ENCODE measurements at places on chromosomes 12 and 14.

DNA sequence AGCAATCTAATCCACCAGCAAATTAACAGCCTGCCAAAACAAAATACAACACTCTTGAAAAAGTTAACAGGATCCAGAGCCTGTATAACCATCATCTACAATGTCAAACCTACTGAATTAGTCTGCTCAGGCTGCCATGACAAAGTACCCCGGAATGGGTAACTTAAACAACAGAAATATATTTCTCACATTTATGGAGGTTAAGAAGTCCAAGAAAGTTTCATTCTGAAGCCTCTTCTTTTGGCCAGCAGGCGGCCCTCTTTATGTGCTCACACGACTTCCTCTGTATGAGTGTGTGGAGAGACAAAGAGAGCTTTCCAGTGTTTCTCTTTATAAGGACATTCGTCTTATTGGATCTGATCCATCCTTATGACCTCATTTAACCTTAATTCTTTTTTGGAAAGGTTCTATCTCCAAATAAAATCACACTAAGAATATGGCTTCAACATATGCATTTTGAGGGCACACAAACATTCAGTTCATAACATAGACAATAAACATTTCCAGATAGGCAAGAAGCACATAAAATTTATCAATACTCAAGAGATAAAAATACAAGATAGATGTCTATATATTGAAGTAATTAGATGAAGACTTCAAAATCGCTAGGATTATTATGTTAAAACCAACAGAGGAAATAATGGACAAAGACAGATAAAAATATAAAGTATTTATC, 5.9 kb upstream of the RERG start:
- peak; percentile 56 for DNase-seq

- DNase-seq = no peak
Observed at GRCh38 chr12:105487963-105488362, 157.5 kb downstream of the C12orf75 start.

DNA sequence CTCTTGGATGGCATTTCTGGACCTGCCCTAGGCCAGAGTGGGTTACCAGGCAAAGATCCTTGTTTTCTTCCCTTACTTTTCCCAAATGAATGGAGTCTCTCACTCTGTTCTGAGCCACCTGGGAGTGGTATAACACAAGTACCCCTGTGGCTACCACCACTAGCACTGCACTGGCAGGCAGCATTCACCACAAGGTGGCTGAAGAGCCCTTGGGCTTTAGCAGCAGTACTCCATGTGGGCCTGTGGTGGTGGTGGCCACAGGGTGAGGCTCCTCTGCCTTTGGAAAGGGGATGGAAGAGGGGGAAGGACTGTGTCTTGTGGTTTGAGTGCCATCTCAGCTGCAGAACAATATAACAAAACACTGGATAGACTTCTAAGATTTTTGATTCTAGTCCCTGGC, 38.1 kb upstream of the LMNTD1 start:
- DNase-seq = no peak

GRCh38 chr14:104446611-104447010, 133.0 kb upstream of the C14orf180 start:
- DNase-seq = no peak

- DNase-seq = no peak
Observed at GRCh38 chr12:461425-461824, 1.7 kb downstream of the B4GALNT3 start.

- DNase-seq = peak; percentile 33
Observed at GRCh38 chr12:27577688-27578087, 53.7 kb downstream of the PPFIBP1 start.

GRCh38 chr12:29346769-29347421, 34.1 kb downstream of the ERGIC2 start:
- no peak for DNase-seq

GRCh38 chr12:98698603-98699463, 53.7 kb downstream of the APAF1 start:
- DNase-seq = peak; percentile 48

- no peak for DNase-seq
Observed at GRCh38 chr12:17016116-17016864, 410.3 kb upstream of the LMO3 start.

DNA sequence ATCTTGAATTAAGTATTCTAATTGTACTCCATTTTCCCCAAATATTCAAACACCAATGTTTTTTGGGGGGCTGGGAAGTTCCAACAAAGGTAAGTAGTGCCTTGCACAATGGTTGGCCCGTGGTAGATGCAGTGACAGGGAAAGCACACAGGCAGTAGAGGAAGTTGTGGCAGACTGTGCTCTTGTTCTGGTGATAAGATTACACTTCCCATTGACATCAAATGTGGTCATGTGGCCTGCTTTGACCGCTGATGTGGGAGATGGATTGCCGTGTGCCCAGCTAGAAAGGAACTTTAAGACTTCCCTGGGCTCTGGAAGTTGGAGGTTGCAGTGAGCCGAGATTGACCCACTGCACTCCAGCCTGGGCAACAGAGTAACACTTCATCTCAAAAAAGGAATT, 223.8 kb downstream of the VRK1 start:
- no peak for DNase-seq

GRCh38 chr12:62736596-62736995, 198.4 kb downstream of the PPM1H start:
- no peak for DNase-seq

GRCh38 chr14:52006361-52006760, 17.0 kb downstream of the RTRAF start:
- DNase-seq = no peak

GRCh38 chr12:56046027-56046780, 4.5 kb downstream of the RPS26 start:
- DNase-seq = no peak

GRCh38 chr12:39946361-39947280, 159.3 kb downstream of the SLC2A13 start:
- no peak for DNase-seq

- no peak for DNase-seq
Observed at GRCh38 chr12:100473050-100473715, 483 bp upstream of the NR1H4 start.

DNA sequence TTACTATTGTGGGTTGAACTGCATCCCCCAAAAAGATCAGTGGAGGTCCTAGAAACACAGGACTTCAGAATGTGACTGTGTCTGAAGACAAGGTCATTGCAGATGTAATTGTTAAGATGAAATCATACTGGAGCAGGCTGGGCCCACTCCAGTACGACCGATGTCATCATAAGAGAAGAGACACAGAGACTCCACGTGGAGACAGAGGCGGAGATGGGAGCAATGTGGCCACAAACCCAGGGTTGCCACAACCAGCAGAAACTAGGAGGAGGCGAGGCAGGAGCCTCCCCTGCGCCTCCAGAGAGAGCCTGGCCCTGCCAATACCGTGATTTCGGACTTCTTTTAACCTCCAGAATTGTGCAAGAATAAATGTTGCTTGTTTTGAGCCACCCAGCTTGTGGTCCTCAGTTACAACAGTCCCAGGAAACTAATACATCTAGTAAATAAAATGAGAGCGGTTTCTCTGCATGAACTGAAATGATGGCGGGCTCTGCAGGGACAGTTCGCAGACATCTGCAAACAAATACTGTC, 25.7 kb upstream of the FZD10 start:
- DNase-seq = no peak

DNA sequence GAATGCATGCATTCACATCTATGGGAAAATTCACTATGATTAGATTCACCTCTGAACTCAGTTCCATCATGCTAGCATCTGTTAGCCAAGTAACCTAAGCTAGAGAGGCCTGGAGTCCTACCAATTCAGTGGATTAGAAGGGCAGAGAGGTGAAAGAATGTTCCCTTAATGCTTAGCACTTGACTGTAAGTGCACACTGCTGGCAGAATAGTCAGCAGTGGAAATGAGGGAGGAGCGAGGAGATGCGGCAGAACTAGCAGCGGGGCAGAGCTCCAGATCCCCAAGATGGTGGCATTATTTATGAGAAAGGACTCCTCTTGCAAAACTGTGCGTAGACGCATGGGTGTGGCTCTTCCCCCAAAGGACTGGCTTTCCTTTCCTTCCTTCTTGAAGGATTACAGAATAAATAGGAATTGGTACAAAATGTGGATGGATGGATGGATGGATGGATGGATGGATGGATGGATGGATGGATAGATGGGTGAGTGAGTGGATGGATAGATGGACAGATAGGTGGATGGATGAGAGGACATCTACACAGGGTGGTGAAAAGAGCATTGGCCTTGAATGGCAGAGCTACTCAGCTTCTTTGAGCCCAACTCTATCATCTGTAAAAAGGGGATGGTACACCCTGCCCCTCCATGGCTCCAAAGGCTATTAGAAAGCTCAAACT, 227.2 kb downstream of the CHST11 start:
- no peak for DNase-seq

DNA sequence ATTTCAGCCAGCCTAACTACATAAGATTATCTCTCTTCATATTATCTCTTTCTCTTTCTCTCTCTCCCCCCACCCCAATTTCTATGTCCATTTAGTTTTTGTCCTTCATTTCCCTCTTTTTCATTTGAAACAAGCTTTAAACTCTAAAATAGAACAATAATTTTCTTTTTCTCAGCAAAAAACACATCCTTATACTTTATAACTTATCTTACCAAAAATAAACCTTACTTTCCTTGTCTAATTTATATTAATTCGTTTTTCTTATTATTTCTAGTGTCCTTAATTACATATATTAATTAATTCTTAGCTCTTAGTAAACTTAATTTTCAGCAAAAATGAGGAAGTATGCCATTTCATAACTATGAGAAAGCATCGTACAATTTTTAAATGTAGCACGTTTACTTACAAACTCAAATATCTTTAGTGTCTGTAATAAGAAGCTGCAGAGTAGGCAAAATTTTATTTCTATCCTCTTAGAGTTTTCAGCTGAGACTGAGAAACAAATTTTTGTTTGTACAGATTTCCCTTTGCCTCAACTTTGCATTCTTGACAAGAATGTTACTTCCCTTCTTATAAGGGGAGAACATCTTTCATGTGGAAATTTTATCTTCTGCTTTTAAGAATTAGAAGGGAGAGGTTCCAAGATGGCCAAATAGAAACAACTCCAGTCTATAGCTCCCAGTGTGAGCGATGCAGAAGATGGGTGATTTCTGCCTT, 65.1 kb upstream of the ST8SIA1 start:
- no peak for DNase-seq

DNA sequence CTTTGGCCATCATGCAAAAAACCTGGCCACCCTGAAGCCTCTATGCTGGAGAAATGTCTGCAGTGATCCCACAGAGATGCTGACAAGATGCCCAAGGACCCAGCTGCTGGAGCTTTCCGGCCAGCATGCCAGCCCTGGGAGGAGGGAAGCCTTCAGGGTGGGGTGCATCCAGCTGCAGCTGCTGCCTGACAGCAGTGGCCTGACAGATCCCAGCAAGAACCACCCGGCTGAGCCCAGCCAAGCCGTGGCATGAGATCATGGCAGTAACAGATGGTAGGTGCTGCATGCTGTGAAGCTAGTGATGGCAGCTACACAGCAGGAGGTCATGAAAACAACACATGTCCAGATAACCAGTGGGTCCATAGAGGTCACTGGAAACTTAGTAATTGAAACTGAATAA, 13.8 kb downstream of the CLBA1 start:
- no peak for DNase-seq

- no peak for DNase-seq
Observed at GRCh38 chr12:116939734-116940133, 29.0 kb downstream of the FBXW8 start.

DNA sequence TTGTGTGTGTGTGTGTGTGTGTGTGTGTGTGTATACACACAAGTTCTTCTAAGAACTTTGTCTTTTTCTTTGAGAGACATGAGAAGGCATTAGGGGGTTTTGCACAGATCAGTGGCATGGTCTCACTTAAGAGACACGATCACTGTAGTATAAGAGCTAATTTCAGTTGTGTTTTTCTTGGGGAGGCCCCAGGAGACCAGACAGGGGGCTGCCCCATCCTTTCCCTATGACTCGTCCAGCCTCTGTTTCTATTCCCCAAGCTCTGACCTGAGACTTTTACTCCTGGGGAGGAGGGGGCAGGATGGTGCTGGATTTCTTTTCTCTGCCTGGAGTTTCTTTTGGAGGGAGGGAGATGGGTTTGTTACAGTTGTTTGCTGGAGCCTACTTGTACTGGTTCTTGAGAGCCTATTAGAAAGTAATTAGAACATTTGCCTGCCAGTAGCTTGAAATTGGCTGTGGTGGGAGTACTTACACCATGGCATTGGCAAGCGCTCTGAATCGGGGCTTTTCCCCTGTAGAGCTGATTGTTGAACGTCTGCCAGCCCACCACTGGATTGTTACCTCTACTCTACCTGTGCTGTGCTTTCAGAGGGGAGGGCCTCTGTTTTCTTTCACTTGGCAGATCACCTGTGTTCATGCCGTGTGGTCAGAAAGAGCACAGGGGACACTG, 109.5 kb downstream of the TSPAN9 start:
- DNase-seq = no peak

GRCh38 chr12:50058743-50059312, 1.4 kb downstream of the ASIC1 start:
- DNase-seq = no peak

DNA sequence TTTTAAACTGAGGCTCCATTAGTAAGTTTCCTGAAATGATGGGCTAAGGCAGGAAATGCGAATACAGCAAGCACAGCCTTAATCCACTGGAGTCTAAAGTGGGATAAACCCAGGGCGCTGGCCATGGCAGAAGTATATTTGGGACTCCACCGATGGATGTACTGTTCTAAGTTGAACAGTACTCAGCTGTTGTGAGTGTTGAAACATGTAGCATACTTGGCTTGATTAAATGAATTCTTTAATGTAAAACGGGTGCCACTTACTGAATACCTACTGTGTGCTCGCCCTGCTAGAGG, 996 bp downstream of the SSPN start:
- no peak for DNase-seq

- no peak for DNase-seq
Observed at GRCh38 chr12:113260636-113261300, 39.5 kb downstream of the TPCN1 start.

DNA sequence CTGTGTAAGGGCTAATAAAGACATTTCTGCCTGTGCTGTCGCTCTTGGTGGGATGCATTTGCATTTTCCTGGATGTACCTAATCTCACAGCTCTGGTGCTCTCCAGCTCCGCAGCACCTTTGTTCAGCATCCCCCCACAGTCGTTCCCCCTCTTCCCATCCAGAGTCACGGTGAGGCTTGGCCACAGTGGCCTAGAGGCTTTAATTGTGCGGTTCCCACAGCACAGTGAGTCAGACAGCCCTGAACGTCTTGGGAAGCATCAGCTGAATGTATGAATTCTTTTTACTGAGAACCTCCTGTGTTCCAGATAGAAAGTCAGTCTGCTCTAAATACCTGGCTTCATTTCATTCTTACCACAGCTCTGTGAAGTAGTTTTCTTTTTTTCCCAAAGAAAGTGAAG, 28.7 kb downstream of the MLXIP start:
- DNase-seq = peak; percentile 76

DNA sequence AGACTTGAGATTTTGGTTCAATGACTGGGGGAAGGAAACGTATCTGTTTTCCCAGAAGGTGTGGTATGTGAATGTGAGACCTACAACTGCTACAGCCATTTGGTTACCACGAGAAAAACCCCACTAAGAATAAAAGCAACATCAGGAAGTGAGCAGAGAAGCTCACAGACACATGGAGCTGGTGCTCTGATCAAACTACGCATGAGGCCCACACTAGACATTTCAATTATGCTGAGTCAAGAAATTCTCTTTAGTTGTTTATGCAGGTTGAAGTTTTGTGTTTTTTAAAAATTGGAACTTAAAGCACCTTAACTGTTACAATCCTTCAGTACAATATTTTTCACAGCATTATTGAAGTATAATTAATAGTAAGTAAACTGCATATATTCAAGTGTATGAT, 8.9 kb upstream of the SPTLC2 start:
- no peak for DNase-seq

GRCh38 chr12:5068619-5069018, 24.9 kb downstream of the KCNA5 start:
- DNase-seq = no peak
